IMR-90 (cell line): ENCODE measurements at places on chromosomes 2 and 18. TPM values are rescaled to one million over a fixed set of nuclear protein-coding genes. Genes with fewer than 3 reads are reported as not detected.

LCT gene
- total RNA-seq: under 0.01 TPM in 1 of 2 replicates, not detected in the other

SPATA3 gene
- total RNA-seq: not detected in 2 replicates

KYNU gene
- 2.2 and 2.9 TPM in 2 replicates for total RNA-seq

DNA sequence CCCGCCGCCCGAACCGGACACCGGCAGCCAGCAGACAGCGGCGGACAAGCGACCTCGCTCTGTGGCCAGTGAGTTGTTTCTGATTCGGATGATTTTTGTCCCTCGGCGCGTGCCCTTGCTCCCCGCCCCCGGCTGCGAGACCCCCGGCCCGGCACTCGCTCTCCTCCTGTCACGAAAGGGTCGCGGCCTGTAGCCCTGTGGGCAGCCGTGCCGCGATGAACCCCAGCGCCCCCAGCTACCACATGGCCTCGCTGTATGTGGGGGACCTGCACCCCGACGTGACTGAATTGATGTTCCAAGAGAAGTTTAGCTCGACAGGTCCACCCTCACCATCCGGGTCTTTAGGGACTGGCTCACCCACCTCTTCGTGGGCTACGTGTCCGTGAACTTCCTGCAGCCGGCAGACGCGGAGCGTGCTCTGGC lies 1257.5 kb upstream of the ACVR2A start:
- no peak for DNase-seq

DNA sequence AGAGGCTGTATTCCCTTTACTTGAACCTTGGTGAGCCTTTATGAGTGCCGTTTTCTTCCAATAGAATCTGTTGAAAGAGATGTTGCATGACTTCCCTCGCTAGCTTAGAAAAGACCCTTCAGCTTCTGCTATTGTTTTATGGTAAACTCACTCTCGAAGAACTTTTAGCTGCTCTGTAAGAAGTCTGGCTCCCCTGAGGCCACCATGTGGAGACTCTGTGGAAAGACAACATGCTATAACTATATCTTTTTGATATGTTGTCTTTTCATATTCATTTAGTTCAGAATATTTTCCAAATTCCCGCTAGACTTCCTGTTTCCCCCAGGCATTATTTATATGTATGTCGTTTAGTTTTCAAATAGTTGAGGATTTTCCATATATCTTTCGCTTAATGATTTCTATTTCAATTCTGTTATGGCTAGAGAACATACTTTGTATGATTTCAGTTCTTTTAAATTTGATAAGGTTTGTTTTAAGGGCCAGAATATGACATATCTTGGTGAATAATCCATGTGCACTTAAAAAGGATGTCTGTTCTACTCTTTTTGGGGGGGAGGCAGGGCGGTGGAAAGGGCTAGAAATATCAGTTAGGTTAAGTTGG lies 64.1 kb downstream of the PTPN4 start:
- peak; percentile 59 for DNase-seq

DNA sequence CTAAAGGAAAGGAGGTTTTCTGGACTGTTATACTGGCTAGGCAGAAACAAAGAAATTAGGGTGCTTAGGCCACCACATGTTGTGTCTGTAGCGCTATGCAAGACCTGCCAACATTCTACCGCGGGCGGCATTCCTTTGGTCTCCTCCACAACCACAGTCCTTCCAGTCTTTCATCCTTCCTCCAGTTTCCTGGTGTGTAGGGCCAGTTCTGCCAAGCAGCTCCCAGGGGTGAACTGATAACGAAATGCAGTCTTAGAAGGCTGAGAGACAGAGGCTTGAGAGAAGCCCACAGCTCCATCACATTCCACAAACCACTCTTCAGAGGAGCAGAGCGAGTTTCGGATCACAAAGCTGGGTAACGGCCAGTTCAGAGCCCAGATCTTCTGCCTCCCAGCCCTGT lies 19.5 kb upstream of the CXXC1 start:
- DNase-seq: peak; percentile 16

GRCh38 chr2:10844097-10844496 lies 31.5 kb upstream of the PDIA6 start:
- peak; percentile 38 for DNase-seq

DNA sequence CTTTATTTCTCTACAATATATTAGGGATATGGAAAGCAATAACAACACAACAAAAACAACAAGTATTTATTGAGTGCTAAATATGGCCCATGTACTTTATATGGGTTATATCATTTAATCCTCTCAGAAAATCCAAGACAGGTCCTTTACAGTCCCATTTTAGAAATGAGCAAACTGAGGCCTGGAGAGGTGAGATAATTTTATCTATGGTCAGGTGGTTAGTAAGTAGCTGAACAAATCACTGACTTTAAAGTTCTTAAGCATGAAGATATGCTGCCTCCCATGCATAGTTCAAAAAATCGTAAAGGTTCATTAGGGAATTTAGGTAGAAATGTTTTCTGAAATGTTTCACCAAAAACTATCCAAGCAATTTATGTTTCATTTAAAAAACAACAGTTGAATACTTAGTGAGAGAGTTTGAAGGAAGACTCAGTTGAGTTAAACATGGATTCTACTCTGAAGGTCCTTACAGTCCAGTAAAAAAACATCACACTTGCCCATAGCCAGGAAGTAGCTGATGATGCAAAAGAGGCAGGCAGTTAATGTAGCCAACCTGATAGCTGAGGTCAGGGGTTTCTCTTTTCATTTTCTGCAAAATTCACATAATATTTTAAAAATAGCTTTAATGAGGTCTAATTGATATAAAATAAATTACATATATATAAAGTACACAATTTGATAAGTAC lies 7.6 kb upstream of the NFE2L2 start:
- no peak for DNase-seq

DNA sequence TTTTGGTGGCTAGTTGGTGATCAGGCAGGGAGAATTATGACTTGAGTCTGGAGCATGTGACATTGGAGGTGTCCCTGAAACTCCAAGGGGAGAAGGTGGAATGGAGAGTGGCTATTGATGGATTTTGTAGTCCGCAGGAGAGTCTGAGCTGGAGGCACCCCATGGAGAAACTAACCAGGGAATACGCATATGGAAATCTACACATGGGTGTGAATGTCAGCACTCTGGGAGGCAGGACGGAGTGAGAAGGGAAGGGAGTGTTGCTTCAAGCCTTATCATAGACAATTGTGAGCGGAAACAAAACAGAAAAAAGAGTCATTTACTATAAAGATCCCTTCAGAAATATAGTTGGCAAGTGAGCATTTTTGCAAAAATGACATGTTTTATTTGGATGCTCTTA lies 667 bp upstream of the SCYGR4 start:
- DNase-seq: no peak

DNA sequence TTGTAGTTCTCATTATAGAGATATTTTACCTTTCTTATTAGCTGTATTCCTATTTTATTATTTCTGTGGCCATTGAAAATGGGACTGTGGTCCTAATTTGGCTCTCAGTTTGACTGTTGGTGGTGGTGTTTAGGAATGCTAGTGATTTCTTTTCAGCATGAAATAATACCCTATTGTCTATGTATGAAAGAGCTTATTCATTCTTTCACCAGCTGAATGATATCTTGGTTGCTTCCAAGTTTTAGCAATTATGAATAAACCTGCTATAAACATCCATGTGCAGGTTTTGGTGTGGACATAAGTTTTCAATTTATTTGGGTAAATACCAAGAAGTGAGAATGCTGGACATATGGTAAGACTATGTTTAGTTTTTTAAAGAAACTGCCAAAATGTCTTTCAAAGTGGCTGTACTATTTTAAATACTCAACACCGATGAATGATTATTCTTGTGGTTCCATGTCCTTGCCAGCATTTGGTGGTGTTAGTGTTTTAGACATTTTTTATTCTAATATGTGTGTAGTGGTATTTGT lies 501.6 kb upstream of the GYPC start:
- no peak for DNase-seq

DNA sequence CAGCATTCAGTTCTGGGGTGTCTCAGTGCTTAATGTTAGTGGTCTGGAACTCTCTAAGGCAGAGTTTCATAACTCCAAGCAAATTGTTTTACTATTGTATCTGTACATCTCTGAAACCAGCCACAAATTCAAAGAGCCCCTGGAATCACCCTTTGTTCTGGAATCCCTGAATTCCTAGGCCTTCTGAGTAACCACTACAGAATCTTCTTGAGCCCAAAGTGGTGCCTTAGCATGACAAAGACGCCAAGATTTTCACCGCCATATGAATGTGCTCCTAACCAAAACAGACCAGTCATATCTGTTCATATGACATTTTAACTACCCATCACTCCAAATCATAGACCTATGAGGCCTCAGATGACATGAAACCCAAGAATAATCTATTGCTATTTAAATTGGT lies 668.1 kb downstream of the EPHA4 start:
- no peak for DNase-seq

DNA sequence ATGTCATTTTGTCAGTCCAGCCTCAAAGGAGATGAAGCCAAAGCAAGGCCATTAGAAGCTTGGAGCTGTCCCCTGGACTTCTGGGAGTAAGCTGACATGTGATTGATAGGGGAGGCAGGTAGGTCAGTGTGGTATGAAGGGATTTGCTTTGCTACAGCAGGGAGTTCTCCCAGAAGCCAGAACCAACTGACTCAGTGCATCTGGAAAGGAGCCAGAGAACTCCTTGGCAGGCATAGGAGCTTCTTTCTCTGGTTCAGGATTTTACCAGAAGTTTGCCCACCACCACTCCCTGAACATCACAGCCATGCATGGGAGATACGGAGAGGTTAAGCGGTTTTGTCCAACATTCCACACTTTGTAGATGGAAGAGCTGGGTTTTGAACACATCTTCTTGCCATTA lies 24.5 kb upstream of the KCNE4 start:
- peak; percentile 81 for DNase-seq

- DNase-seq: peak; percentile 92
Observed at GRCh38 chr2:141557329-141558095, 573.3 kb downstream of the LRP1B start.

DNA sequence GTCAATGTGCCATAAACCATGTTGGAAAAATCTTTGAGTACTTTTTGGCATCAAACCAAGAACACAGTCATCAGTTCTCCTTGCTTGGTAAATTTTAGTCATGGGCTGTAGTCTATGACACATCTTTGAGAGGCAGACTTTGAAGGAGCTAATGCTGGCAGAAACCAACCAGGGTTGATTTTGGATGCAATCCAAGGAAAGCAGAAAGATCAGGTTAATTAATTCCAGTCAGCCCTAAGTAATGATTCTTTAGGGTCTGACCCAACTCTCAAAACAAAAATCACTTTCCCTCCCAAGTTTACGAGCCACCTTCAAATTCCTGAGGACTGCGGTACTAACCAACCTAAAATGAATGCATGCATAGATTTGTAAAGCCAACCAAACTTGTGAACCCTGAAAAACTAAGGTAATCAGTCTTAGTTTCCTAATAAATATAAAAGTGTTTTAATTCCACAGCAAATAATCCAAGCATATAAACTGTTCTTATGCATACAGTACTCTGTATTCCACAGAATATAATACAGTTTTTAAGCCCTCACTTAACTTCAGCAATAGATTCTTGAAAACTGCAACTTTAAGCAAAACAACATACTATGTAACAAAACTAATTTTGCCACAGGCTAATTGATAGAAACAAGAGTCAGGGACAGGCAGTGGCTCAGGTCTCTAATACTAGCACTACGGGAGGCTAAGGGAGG lies 22.0 kb downstream of the AP1S3 start:
- DNase-seq: peak; percentile 92
